ENCODE measurements at places on chromosomes 4 and X.

- DNase-seq: no peak
These were observed 2518.5 kb downstream of the ARAP2 start for GRCh38 chr4:33725861-33726260.

DNA sequence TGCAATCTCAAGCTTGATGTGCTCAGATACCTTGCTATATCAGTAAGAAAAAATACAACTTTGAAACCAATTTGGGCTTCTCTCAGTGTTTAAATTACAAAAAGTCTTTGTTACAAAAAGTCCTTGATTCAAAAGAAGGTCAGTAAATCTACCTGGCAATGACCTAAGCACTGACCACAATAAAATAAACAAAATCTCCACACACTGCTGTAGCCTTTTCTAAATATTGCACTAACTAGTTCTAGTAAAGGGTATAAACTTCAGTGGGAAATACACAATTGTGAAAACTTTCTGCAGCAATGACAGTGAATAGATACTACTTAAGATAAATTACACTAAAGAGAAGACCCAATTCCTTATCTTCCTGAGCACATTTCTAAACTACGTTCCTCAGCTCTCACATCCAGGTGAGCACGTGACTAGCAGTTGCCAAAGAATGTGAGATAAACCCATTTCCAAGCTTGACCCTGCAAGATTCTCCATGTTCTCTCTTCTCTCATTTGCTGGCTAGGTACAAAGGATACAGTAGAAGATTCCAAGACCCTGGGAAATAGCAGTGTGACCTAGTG, 81.4 kb upstream of the GPR34 start:
- DNase-seq: no peak

DNA sequence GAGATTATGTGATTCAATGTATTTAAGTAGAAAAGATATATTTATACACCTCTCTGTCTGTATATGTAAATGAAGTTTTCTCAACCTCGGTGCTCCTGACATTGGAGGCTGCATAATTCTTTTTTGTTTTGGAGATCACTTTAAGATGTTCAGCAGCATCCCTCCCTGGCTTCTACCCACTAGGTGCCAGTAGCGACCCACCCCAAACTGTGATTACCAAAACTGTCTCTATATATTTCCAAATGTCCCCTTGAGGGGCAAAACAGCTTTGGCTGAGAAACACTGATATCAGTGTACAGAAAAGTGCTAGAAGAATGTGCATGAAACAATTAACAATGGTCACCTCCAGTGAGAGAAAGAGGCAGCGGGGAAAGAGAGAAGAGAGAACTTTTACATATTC, 51.2 kb downstream of the DCX start:
- DNase-seq: no peak

- DNase-seq: no peak
These were observed 3.5 kb downstream of the GLRB start for GRCh38 chr4:157079441-157079840.

DNA sequence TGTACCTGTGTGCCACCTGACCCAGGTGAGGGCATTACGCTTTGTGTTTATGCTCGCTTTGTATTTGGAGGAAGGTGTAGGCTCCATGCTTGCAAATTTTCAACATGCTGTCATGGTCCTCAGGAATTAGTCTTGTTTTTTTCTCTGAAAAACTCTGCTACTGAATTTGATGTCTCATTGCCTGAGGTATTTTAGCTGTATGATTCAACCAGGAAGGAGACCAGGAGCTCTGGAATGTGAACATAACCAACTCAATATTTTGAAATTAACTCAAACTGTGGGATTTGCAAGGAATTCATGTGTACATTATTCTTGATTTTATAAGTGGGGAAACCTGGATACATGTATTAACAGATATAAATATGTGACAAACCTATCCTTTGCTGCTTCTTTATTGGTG, 134.1 kb downstream of the SLC4A4 start:
- DNase-seq: no peak

- no peak for DNase-seq
These were observed 51.4 kb downstream of the NALF2 start for GRCh38 chrX:69555481-69556041.

GRCh38 chr4:117434424-117434823, 349.0 kb upstream of the TRAM1L1 start:
- DNase-seq: no peak

DNA sequence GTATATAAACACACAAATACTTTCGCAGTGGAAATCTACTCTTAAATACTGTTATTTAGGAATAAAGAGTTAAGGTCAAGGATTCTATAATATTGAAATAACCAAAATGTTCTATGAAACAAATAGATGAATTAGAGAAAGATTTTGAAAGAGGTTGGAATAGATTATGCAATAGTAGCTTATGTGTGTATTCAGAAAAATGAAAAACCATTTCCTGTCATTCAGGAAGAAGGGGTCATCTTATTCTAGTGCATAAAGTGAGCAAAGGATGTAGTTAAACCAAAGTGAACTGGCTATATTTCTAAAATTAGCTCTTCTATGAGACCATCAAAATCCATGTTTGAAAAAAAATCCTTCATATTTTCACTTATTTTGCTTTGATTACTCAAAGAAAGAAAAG, 30.0 kb upstream of the MYOZ2 start:
- DNase-seq: no peak

DNA sequence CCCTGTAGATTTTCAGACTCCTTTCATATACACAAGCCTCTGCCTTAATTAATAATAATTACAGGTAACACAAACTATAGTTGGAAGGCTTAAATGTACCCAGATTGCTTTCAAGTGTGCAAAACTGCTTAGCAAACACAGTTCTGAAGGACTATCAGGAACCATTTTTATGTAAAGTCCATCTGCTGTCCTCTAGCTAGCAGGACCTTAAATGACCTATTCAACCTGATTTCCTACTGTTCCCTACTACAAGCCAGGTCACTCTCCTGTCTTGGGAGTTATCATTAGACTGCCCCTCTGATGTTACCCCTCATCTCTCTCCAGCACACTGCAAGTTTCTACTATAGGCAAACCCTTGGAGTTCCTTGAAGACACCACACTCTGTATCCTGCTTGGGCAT, 157.3 kb downstream of the GBA3 start:
- no peak for DNase-seq

DNA sequence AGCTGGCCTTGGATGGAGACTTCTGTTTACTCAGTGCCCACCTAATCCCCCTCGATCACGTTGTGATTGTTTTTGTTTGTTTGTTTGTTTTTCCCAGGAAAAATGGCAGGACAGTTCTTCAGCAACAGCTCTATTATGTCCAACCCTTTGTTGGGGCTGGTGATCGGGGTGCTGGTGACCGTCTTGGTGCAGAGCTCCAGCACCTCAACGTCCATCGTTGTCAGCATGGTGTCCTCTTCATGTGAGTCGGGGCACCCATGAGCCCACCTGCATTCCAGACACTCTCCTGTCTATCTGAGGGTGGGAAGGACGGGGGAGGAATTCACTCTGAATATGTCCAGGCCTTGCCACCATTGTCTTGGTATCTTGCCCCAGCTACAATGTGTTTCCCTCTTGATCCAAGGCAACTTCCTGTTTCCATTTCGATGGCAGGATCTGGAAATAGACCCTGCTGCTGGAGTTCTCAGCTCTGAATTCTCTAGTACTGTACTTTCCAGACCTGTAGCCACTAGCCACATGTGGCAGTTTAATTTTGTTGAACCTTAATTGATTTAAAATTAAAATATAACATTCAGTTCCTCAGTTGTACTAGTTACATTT, 10.5 kb downstream of the SLC34A2 start:
- no peak for DNase-seq

- no peak for DNase-seq
These were observed 52.4 kb downstream of the GLRB start for GRCh38 chr4:157128395-157128794.

GRCh38 chrX:7389576-7389975, 241.6 kb upstream of the PUDP start:
- DNase-seq: no peak

DNA sequence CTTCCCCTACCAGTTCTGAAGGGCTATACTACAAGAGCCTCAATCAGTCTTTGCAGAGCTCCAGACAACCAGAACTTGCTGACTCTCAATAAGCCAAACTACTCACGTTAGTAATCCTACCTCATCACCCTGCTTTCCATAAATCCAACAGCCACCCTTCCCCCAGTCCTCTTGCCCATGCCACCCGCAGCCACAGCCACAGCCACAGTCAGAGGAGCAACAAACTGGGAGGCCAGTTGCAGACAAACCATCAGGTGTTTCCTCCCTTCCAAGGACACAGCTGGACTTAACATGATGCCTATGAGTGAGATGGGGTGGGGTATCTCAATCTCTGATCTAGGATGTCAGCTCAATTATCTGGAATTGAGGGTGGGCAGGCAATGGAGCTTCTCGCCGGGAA, 1.0 kb downstream of the GABRA3 start:
- DNase-seq: no peak

DNA sequence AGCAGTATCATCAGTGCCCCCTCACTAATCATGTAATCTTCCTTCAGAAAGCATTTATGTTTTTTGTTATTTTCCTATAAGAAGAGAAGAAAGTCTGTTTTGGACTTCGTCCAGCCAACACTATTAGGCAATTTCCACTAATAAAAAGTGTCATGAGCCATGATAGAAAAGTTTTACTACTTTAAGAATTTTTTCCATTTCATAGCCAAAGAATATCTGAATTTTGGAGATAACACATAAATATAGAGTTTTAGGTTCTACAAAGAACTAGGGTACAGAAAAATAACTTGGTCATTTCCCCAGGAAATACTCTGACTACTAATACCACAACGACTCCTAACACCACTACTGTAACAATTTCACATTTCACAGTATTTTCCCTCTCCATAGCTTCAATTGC, 41.8 kb upstream of the VEGFC start:
- DNase-seq: no peak

DNA sequence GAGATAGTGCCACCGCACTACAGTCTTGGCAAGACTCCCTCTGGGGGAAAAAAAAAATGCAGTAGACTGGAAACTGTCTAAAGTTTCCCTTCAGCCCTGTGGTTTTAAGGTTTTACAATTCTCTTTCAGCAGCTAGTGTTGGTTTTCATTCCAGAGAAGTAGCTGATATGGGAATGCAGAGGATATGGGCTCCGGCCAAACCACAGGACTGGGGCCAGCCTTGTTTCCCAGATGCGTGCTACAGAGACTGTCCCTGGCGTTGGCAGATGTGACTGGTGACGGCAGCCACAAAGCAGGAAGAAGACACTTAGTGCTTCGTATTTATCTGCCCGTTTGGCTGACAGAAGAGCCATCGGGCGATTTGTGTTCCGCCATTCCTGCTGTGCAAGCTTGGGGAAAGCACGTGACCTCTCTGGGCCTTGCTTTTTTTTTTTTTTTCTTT, 43.2 kb downstream of the ZBTB49 start:
- DNase-seq: no peak

DNA sequence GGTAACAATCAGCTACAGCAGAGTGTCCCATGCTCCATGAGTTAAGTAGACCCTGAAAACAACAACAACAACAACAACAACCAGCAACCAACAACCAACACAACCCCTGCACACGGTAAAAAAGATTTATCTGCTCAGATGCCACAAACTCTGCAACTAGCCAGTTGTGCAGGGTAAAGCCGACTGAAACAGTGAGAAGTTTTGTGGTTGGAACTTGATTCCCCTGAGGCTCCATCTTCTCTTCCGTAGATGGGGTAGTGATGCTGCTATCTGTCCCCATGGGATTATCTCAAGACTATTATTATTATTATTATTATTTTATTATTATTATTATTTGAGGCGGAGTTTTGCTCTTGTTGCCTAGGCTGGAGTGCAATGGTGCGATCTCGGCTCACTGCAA, 50.6 kb upstream of the RAPGEF2 start:
- peak; percentile 40 for DNase-seq

- DNase-seq: no peak
These were observed 66.7 kb upstream of the DHX15 start for GRCh38 chr4:24650849-24651640.

Measured in germinal center (tissue), 1 donor.